ENCODE measurements at places on chromosomes 13 and 19.

- DNase-seq = no peak
Measured at GRCh38 chr19:4575267-4576015, 16.0 kb upstream of the SEMA6B start.

DNA sequence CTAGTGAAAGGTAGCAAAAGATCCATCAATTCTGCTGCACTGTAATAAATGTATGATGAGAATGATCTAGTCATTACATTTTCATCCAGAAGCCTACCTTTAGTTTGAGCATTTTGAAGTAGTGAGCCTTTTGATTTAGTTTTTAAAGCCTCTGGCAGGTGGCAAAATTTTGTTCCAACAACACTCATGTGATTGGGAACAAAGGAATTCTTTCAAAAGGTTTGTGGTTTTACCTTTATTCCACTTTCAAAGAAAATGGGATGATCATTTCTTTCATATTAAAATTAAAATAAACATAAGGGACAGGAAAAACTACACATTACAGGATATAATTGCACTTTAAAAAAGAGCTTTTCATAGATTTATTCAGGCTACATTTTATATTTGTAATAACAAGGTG lies 260.2 kb downstream of the DACH1 start:
- no peak for DNase-seq

DNA sequence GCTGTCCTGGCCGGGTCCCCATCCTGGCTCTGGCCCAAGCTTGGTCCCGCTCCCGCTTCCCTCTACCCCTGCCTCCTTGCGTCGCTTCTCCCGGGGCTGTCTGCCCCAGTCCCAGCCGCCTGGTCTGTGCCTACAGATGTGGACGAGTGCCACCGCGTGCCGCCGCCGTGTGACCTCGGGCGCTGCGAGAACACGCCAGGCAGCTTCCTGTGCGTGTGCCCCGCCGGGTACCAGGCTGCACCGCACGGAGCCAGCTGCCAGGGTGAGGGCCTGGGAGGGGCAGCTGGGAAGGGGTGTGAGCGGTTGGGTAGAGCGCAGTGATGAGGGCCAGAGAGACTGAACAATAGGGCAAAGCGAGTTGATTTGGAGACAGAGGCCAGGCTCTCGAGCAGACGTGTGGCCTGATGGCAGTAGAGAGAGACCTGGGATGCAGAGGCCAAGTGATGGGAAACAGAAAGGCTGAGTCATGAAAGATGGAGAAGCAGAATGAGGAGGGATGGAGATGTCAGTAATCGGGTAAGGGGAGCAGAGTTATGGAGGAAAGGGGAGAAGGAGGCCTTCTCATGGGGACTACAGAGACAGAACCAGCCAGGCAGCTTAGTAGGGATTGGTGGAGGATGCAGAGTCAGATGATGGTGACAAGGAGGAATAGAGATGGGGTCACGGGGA lies 9.4 kb downstream of the LTBP4 start:
- peak; percentile 57 for DNase-seq

GRCh38 chr19:5218963-5219530 lies 121.6 kb downstream of the PTPRS start:
- DNase-seq = no peak

- no peak for DNase-seq
Measured at GRCh38 chr13:80341756-80342370, 937 bp upstream of the SPRY2 start.

DNA sequence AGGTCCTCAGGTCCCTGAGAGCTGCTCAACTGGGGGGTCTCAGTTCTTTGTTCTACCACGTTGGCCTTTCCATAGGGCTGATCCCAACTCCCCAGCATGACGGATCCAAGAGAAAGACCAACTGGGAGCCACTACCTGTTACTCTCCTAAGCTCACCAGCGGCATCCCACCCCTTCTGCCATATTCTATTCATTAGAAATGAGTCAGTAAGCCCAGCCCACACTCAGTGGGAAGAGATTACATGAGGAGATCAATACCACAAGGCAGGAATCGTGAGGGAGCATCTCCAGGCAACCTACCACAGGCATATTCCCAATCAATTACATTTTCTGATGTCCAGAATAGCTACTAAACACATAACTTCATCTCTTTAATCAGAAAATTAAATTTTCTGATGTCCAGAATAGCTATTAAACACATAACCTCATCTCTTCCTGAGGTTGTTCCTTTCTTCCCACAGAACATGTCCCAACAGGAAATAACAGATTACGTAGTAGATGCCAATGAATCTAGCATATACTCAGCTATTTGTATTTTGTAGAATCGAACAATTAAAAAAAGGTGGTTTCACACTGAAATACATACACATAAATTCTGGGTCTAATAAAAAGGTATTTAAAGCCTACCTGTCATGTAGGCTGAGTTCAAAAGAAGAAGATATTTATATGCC lies 708.1 kb upstream of the ARGLU1 start:
- DNase-seq = no peak

Data from GM06990 (cell line).